NCI-H226 (cell line): ENCODE measurements at places on chromosomes 16 and 17.

- no peak for DNase-seq
Observed at GRCh38 chr17:17350491-17351355, 47.5 kb downstream of the NT5M start.

DNA sequence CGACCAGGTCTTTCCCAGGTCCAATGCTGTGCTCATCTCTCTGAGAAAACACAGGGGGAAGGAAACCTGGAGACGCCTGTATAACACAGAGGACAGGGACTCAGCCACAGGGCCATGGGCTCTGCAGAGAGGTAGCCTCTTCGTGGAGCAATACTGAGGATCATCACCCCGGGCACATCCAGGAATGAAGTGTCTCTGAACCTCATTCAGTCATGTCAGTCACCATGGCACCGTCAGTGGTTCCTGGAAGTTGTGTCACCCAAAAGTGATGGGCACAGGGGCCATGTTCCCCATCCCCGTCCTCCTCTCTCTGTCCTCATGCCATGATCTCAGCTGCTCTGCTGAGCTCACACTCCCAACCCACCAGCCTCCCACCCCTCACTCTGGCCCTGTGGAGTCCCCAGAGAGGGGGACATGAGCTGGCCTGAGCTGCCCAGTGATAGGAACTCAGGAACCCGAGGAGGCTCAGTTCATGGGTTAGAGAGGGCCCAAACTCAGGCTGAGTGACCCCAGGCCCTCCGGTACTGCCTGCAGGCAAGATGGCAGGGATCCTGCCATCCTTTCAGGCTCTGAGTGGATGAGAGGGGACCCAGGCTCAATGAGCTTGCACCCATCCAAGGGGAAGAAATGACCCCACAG is 53.4 kb downstream of the PITPNM3 start:
- no peak for DNase-seq

DNA sequence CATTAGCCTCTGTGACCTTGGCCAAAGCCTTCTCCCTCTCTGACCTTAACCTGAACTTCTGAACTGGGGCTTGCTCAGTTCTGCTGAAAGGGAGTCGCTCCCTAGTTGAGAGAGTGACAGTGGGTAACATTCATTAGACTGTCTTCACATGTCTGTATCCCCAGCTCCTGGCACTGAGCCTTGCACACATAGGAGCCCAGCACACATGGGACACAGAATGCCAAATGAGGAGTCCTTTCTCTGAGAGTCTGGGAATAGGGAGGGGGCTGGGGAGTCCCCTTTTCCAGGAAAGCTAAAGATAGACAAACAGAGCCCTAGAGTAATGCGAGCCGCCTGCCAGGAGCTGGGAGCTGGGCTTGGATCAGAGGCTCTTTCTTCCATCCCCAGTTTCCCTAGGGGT is 2.5 kb downstream of the TAC4 start:
- DNase-seq: no peak

GRCh38 chr17:29559640-29560039 is 7.2 kb downstream of the ABHD15 start:
- no peak for DNase-seq
